ENCODE measurements at places on chromosomes 11 and 22. TPM values are rescaled to one million over a fixed set of nuclear protein-coding genes. Genes with fewer than 3 reads are reported as not detected.

Gene MMP7
- total RNA-seq = not detected

Gene KAT5
- total RNA-seq = 133 TPM

Gene KMT5B
- total RNA-seq = 36.9 TPM

Gene HSPB2
- total RNA-seq = not detected

Gene UBQLN3
- 0.57 TPM for total RNA-seq

Gene CD3G
- 220 TPM for total RNA-seq

Gene IL10RA
- total RNA-seq = 171 TPM

Gene MYBPC3
- 0.86 TPM for total RNA-seq

Gene KCNJ4
- total RNA-seq = not detected

Gene CBX6
- total RNA-seq = 72.4 TPM

Gene VWCE
- total RNA-seq = 0.49 TPM

Gene CSNK2A3
- 0.49 TPM for total RNA-seq

Gene MN1
- 0.24 TPM for total RNA-seq

Gene CNIH2
- total RNA-seq = 6.6 TPM

Gene TEX54
- total RNA-seq = not detected

Gene ELMOD1
- not detected for total RNA-seq

Gene PDE2A
- 0.97 TPM for total RNA-seq

Gene NUDT8
- 4.0 TPM for total RNA-seq

Gene FIBIN
- not detected for total RNA-seq

Gene MS4A4E
- 2.1 TPM for total RNA-seq

Gene SPI1
- 30.1 TPM for total RNA-seq

Gene ADAMTS8
- not detected for total RNA-seq

Gene CPT1B
- 66.7 TPM for total RNA-seq

Gene GSTT2B
- not detected for total RNA-seq

Gene DEPDC7
- 9.6 TPM for total RNA-seq

Gene RBFOX2
- 0.99 TPM for total RNA-seq

Gene SCGB1D2
- total RNA-seq = not detected

Gene ARHGAP20
- total RNA-seq = not detected

Gene APOL6
- total RNA-seq = 41.7 TPM

Gene CRACR2B
- total RNA-seq = 0.62 TPM

Gene SAAL1
- 25.3 TPM for total RNA-seq

Gene MMP8
- not detected for total RNA-seq

Gene SEPTIN5
- total RNA-seq = 0.22 TPM

Gene TSSK2
- not detected for total RNA-seq

Data from naive thymus-derived CD4-positive, alpha-beta T cell (primary cell).